ENCODE measurements at places on chromosomes 12 and 14.

DNA sequence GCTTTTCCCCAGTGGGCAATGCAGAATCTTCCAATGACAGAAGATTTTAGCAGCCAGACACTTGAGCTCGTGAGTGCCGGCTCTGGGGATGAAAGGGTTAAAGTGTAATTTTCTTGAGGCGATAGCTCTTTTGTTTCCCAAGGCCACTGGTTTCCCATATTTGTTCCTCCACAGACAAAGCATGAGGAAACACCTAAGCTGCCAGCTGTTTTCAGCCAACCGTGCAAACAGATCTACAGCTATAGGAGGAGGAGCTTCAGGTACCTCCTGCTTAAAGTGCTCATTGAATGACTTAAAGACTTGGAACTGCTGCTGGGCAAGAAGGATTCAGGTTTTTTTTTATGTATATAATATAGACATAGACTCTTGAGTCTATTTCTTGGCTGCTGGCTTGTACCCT lies 1311.5 kb downstream of the TMEM121 start:
- no peak for DNase-seq

GRCh38 chr12:6664902-6665301 lies 2.0 kb upstream of the ING4 start:
- no peak for DNase-seq

DNA sequence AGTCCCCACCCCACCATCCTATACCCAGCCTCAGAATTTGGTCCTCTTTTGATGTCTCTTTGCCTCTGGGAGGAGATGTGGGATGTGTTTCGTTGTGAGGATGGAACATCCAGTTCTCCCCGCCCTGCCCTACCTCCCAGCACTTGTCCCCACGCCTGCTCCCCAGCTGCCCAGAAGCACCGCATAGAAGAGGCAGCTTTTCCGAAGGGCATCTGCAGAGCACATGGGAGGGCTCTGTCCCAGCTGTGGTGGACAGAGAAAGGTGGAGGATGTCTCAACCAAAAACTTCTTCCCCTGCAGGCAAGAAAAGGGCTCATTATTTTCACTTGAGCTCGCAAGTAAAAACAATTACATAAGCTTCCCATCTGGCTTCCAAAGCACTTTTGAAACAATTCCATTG lies 302.6 kb downstream of the PCNX1 start:
- DNase-seq = no peak

DNA sequence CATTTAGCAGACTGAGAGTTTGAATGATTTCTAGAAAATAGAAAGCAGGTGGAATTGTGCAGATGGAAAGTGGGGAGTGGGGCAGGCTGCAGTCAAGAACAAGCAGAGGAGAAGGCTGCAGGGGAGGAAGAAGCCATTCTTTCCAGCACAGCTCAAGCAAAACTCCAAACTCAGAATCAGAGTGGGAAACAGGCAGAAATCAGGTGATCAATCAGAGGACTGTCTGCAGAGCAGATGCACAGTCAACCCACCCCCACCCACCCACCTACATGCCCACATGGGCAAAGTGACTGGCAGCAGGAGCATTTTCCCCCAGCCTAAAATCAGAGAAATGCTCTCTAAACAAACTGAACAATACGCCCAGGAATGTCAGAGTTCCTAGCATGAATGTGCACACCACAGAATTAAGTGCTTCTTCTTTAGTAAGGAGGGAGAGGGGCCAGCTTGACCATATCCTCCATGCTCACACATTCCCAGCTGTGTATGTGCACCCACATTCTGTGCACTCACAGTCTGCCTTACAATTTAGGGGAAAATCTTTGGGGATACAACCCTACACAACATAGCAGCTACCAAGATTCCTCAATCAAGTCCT lies 194.1 kb upstream of the PLEKHA5 start:
- no peak for DNase-seq

DNA sequence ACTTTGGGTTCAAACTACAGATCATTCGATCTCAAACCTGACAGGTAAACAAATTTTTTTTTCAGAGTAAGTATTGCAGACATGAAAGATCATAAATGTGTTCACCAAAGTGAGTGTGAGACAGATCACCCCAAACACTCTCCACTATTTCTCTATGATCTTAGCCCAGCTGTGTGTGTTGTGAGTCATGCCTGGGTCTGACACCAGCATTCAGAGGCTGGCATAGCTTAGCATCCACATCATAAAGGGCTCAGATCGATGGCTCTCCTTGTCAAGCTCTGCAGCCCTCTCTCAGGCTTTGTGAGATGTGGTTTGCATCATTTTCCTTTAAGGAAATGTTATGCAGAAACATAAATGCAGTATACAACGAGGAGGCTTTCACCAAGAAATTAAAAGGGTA lies 164.9 kb downstream of the ETV6 start:
- DNase-seq = no peak

DNA sequence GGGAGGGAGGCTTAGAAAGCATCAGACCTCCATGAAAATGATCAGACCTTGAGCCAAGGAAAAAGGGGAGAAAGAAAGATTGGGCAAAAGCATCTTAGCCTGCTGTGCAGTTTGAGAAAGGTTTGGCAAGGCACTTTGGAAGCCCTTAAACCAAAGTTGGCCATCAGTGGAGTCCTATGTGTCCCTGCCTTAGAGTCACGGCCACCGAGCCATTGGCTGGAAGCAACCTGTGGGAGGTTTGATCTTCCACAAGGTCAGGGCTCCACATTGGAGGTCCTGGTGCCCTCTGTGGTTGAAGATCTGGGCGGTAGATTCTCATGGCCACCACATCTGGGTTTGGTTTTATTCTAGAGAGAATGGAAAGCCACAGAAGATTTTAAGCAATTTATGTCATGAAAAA lies 44.4 kb downstream of the SRRM4 start:
- DNase-seq = no peak

DNA sequence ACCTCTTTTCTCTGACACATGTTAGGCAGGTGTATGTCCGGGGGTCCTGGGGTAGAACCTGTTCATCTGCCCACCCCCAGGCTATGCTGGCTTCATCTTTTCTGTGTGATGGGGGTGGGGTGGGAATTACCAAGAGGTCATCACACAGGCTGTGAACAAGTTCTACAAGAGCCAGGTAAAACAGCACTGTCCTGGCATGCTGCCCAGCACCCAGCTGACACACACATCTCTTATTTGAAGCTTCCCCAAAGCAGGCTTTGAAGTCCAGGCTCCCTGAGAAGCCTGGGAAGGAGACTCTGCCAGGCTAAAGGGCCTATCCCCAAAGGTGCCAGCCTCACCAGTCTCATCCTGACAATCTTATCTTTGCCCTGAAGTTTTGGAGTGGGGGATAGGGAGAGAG lies 141.1 kb downstream of the ALG10 start:
- DNase-seq = no peak

DNA sequence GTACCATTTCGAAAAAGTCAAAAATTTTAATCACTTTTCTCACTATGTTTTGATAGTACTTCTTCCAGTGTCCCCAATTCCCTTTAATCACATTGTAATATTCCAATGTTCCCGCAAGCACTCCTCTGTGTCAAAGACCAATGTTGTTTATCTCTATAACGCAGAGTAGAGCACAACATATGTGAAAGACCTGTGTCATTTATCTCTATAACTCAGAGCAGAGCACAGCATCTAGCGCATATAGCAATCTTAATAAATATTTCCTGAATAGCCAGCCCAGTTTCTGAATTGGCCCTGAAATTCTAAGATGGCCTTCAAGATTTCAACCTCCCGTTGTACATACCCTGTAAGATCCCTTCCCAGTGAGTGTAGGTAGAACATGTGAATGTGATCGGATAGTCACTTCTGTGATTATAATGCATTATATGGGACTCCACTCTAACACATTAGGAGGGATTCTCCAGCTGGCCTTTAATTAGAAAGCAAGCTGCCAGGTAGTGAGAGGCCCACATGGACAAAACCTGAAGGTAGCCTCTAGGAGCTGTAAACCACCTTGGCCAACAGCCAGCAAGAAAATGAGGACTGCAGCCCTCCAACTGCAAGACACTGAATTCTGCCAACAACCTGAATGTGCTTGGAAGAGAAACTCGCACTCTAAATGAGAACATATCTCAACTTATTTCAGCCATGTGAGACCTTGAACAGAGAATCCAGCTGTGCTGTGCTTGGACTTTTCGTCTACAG lies 238.8 kb upstream of the SYT10 start:
- no peak for DNase-seq

DNA sequence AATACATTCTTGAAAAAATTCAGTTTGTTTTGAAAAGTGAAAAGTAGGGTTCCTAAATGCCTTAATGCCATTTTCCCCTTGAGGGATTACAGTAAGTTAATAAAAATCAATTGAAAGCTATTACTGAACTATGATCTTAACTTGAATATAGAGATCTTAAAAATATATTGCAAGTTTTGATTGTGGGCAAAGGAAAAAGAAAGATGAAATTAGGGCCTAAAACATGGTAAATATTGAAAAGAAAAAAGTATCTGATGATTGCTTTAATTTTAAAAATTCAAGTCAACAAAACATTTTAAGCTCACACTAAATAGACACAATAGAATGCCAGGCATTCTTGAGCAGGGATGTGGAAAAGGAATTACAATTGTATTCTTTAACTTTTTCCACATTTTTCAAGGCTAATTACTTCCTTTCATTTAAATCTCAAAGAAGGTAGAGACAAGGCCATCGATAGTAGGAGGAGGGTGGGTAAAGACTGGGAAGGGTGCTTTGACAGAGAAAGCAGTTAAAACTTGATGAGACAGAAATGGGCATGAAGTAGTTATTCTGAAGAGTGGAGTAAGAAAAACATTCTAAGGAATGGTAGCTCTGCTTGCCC lies 294.4 kb downstream of the NELL2 start:
- no peak for DNase-seq

DNA sequence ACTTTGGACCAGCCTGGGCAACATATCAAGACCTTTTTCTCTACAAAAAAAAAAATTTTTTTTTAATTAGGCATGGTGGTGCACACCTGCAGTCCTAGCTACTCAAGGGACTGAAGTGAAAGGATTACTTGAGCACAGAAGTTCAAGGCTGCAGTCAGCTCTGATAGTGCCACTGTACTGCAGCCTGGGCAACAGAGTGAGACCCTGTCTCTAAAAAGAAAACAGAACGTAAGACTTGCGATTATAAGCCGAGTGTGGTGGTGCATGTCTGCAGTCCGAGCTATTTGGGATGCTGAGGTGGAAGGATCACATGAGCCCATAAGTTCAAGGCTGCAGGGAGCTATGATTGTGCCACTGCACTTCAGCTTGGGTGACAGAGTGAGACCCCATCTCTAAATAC lies 76.0 kb downstream of the DENND5B start:
- DNase-seq = no peak

- no peak for DNase-seq
Measured at GRCh38 chr12:31843398-31844095, 114.7 kb upstream of the AMN1 start.

DNA sequence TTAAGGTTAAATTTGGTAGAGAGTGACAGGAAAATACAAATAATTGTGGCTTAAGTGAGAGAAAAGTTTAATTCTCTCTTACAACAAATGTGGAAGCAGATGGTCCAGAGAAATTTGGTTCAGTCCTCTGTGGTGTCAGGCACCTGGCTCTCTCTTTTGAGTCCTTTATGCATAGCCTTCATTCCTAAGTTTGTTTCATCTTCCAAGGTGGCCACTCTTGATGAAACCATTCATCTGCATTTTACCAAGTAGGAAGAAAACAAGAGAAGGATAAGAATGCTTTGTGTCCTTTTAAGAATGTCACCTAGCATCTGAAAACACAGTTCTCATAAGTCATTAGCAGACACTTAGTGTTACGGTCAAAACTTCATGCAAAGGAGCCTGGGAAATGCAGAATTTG lies 442.5 kb downstream of the CCER1 start:
- DNase-seq = no peak

- DNase-seq = no peak
Measured at GRCh38 chr12:25692115-25693035, 139.3 kb upstream of the LMNTD1 start.

- no peak for DNase-seq
Measured at GRCh38 chr12:14769466-14769968, 33.8 kb downstream of the WBP11 start.

GRCh38 chr14:104665657-104666522 lies 23.5 kb upstream of the INF2 start:
- DNase-seq = peak; percentile 48

GRCh38 chr14:65019944-65020566 lies 33.4 kb downstream of the FNTB start:
- DNase-seq = no peak

DNA sequence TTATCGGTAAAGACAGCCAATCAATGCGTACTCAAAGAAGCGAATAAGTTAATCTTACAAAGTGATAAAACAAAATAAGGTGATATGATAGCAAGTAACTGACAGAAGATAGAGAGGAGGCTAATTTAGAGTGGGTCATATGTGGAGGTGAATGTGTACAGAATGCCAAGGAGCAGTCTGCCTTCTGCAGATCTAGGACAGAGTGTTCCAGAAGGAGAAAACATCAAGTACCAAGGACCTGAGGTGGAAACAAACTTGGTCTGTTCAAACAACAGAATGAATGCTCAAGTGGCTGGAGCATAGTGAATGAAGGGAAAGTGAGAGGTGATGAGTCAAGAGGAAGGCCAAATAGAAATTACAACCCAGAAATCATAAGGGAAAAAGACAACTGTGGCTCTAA lies 170.3 kb upstream of the BMP4 start:
- DNase-seq = no peak

DNA sequence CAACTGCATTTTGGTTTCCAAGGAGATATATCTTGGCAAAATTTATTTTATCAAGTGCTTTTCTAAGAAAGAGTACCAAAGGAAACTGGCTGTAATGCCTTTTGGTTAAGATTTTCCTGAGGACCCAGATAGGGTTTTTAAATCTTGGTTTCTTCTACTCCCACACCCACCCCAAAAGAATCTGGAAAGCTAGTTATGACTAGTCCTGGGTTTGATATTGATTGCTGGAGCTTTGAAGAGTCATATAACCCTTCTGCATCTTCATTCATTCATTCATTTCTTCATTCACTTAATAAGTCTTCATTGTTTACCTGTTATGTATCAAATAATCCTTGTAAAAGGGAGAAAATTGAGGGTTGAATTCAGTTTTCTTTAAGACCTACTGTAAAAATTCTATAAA lies 425.2 kb downstream of the PCNX1 start:
- no peak for DNase-seq

DNA sequence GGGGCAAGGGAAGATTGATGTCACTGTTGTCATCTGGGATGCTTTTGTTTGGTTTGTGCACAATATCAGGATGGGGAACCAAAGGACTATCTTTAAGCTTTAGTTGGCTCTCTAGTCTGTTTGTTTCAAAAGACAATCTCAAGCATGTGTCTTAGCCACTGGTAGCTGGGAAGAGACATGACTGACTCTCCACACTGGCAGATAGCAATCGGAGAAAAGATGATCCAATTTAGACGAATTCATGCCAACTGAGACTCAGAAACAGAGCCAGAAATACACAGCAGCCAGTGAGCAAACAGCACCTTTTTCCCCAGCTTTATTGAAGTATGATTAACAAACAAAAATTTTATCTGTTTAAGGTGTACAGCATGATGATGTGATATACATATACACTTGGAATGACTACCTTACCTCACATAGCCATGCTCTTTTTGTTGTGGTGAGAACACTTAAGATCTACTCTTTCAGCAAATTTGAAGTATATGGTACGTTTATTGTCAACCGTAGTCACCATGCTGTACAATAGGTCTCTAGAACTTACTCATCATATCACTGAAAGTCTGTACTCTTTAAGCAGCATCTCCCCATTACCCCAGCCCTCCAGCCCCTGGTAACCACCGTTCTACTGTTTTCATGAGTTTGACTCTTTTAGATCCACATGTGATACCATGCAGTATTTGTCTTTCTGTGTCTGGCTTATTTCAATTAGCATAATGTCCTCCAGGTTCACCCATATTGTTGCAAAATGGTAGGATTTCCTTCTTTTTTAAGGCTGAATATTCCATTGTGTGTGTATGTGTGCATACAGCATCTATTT lies 50.6 kb downstream of the DUSP16 start:
- DNase-seq = no peak

GRCh38 chr14:79510659-79511058 lies 700.6 kb downstream of the DIO2 start:
- no peak for DNase-seq
